Activated T-cell treated with anti-CD3 and anti-CD28 coated beads, Interleukin-2, amount 50 U/mL, for 72 hours (primary cell): ENCODE measurements at places on chromosomes 2 and 18. TPM values are rescaled to one million over a fixed set of nuclear protein-coding genes. Genes with fewer than 3 reads are reported as not detected.

Gene LAMA3
- not detected for total RNA-seq

DNA sequence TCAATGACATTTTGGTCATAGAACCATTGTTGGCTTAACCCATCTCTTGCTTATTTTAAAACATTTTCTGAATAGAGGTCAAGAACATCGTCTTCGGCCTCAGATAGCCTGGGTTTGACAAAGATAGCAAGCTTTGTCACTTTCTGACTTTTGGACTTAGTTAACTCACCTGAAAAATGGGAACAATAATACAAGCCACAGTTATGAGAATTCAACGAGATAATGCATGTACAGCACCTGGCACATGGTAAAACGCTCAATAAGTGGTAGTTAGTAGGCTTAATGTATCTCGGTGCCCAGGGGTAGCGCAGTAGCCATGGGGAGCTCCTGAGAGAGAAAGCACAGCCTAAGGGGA, 446 bp upstream of the COPS7B start:
- H3K27ac ChIP-seq: peak overlapping the region; percentile 92
- peaks cover 76% of the 10 kb centered on the region for H3K4me1 ChIP-seq
- peaks cover 16% of the 10 kb centered on the region for H3K36me3 ChIP-seq
- H3K4me3 ChIP-seq: peak overlapping the region; percentile 94
- no peak for DNase-seq

- peaks cover 12% of the 10 kb centered on the region for H3K27me3 ChIP-seq
- H3K4me1 ChIP-seq: no peaks in the 10 kb centered on the region
- no peak for DNase-seq
- H3K4me3 ChIP-seq: no peak overlapping the region
- no peak overlapping the region for H3K27ac ChIP-seq
Observed at GRCh38 chr2:114068438-114068837, 178.5 kb downstream of the ACTR3 start.

DNA sequence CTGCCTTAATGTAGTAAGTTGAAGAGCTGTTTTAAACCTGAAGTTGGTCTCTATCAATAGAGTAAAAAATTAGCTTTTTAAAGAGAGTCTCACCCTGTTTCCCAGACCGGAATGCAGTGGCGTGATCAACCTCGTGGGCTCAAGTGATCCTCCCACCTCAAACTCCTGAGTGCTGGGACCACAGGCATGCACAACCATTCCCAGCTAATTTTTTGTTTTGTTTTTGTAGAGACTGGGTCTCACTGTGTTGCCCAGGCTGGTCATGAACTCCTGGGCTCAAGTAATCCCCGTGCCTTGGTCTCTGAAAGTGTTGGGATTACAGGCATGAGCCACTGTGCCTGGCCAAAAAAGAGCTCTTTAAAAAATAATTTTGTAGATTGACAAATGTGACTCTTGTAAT, 40.3 kb downstream of the CRIM1 start:
- peaks cover 7% of the 10 kb centered on the region for H3K27me3 ChIP-seq
- no peak for DNase-seq
- no peaks in the 10 kb centered on the region for H3K4me1 ChIP-seq

Gene KYNU
- 0.35 TPM for total RNA-seq

GRCh38 chr2:109635426-109636304, 21.5 kb downstream of the SOWAHC start:
- no peak for DNase-seq
- peaks cover 8% of the 10 kb centered on the region for H3K27me3 ChIP-seq

- H3K4me1 ChIP-seq: peaks cover 39% of the 10 kb centered on the region
- H3K27me3 ChIP-seq: peaks cover 28% of the 10 kb centered on the region
- H3K27ac ChIP-seq: peak overlapping the region; percentile 83
- DNase-seq: peak; percentile 39
- H3K4me3 ChIP-seq: peak overlapping the region; percentile 76
Observed at GRCh38 chr18:35581898-35582641, 530 bp downstream of the GALNT1 start.

DNA sequence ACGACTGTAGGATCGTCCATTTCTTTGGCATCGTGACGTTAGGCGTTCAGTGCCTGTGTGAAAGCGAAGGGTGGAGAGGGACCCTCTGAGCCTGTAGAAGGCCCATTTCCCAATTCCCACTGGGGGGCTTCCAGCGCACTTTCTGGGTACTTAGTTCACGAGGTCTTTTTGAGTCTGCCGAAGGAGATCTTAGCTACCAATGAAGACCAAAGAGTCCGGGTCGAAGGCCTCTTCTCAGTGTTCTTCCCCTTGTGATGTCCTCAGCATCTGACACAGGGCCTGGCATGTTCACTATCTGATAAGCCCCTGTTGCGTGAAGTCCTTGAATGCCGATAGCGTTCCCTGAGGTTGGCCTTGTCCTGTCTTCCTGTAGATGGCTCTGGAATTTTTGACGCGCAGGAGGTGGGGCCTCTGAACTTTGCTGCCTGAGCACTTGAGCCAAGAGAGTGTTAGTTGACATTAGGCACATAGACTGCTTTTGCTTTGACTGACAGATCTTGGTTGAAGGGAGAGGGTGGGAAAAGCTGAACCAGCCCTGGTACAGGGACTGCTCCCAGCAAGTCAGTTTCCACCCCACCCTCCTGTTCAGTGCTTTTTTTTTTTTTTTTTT, 52.8 kb downstream of the LDLRAD4 start:
- peaks cover 94% of the 10 kb centered on the region for H3K4me1 ChIP-seq
- H3K27me3 ChIP-seq: no peaks in the 10 kb centered on the region
- H3K4me3 ChIP-seq: no peak overlapping the region
- H3K36me3 ChIP-seq: peaks cover 3% of the 10 kb centered on the region
- H3K27ac ChIP-seq: no peak overlapping the region

DNA sequence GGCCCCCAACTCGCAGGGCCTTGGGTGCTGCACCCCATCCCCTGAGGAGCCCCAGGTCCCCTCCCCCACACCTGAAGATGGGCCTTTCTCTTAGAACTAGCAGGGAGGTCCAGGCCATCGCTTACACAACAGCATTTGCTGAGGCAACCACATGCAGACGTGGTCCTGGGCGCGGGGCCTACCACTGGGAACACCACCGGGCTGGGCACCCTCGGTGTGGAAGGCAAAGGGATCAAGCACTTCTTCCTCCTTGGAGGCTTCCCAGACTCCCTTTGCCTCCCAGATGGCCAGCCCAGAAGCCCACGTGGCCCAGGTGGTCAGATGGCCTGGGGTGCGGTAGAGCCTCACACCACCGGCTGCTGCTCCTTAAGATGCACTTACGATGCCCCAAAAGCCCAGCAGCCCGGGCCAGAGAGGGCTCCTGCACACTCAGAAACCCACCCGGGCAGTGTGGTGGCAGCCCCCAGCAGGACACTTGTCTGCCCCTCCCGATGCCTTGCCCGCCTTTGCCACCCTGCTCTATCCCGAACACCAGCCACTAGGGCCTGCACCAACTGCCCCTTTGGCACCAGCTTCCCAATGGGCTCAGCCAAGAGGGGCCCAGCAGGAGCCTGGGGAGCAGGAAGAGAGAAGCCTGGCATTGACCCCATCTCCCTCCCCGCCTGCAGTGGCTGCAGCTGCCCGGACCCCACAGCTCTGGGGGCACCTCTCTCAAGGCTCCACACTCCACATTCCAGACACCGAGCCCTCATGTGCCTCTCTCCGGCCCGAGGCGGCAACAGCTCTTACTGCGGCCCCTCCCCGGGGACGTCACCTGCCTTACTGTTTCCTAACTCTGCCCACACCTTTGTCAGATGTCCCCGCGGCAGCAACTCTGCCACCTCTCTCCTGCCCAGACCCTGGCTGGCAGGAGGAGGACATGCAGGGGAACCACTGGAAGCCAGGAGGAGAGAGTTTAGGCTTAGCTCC, 13.9 kb upstream of the MLPH start:
- H3K4me1 ChIP-seq: peaks cover 20% of the 10 kb centered on the region
- H3K27ac ChIP-seq: no peak overlapping the region

DNA sequence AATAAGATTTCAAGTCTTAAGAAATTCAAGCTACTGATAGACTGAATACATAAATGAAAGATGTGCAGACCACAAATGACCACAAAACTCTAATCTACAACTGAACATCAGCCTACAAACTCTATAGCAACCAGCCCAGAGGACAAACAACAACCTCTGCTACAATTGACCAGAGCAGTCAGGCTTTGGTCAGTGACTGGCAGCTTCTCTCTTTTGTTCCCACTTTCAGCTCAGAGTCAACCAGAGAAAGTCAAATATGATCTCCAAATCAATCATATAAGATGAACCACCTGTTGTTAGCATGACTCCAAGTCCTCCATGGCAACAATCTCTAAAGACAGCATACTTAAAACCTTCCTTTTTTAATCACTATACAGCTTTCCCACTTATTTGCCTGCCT, 996.2 kb downstream of the SUCLG1 start:
- DNase-seq: no peak
- H3K36me3 ChIP-seq: no peaks in the 10 kb centered on the region
- no peak overlapping the region for H3K4me3 ChIP-seq
- no peak overlapping the region for H3K27ac ChIP-seq
- no peaks in the 10 kb centered on the region for H3K4me1 ChIP-seq

- no peaks in the 10 kb centered on the region for H3K36me3 ChIP-seq
- no peak overlapping the region for H3K4me3 ChIP-seq
- H3K27ac ChIP-seq: no peak overlapping the region
- H3K4me1 ChIP-seq: no peaks in the 10 kb centered on the region
Observed at GRCh38 chr2:128775217-128775913, 456.7 kb upstream of the HS6ST1 start.

DNA sequence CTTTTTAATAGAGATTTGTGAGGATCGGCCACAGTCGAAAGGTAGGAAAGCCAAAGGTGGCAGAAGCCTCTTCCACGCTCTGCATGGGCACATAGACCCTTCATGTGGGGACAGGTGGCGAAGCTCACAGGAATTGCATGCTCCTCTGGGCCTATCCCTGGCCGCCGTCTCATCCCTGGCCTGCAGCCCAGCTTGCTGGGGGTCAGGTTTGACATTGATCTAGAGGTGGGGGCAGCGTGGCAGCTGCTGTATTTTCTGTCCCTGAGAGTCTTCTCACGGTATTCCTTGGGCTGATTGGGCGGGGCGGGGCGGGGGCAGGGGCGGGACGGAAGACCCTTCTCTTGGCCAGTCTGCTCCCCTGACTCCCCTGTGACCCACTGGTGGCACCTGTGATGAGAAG, 48.9 kb downstream of the STK25 start:
- DNase-seq: no peak
- H3K27ac ChIP-seq: no peak overlapping the region
- no peaks in the 10 kb centered on the region for H3K36me3 ChIP-seq
- no peaks in the 10 kb centered on the region for H3K4me1 ChIP-seq

Gene HOXD1
- total RNA-seq: not detected

- no peak overlapping the region for H3K27ac ChIP-seq
- peaks cover 7% of the 10 kb centered on the region for H3K4me1 ChIP-seq
- H3K27me3 ChIP-seq: no peaks in the 10 kb centered on the region
- no peak overlapping the region for H3K4me3 ChIP-seq
- no peak for DNase-seq
Observed at GRCh38 chr2:147365622-147366021, 479.2 kb upstream of the ACVR2A start.

Gene GPR55
- total RNA-seq: 9.8 TPM

Gene SCN7A
- total RNA-seq: not detected

- H3K27me3 ChIP-seq: no peaks in the 10 kb centered on the region
- H3K4me1 ChIP-seq: no peaks in the 10 kb centered on the region
- no peak overlapping the region for H3K4me3 ChIP-seq
Observed at GRCh38 chr2:241948901-241949735, 79.6 kb downstream of the RTP5 start.

Gene FBXO41
- total RNA-seq: 19.8 TPM

DNA sequence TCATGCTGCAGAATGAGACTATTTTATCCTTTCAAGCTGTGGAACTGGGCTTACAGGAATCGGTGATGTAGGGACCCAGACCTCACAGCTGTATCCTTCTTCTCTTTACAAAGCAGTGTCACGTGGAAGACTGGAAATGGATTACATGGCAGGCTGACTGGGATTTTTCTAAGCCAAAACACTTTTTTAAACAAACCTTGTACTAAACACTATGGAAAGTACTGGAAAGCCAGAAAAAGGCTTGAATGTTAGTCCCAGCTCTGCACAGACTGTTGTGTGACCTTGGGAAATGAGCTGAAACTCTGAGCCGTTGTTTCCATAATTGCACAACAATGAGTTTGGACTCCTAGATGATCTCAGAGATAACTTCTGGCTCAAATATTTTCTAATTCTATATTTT, 7.6 kb upstream of the ADAM23 start:
- H3K27me3 ChIP-seq: peaks cover 25% of the 10 kb centered on the region
- no peaks in the 10 kb centered on the region for H3K36me3 ChIP-seq
- no peak for DNase-seq
- H3K27ac ChIP-seq: no peak overlapping the region

DNA sequence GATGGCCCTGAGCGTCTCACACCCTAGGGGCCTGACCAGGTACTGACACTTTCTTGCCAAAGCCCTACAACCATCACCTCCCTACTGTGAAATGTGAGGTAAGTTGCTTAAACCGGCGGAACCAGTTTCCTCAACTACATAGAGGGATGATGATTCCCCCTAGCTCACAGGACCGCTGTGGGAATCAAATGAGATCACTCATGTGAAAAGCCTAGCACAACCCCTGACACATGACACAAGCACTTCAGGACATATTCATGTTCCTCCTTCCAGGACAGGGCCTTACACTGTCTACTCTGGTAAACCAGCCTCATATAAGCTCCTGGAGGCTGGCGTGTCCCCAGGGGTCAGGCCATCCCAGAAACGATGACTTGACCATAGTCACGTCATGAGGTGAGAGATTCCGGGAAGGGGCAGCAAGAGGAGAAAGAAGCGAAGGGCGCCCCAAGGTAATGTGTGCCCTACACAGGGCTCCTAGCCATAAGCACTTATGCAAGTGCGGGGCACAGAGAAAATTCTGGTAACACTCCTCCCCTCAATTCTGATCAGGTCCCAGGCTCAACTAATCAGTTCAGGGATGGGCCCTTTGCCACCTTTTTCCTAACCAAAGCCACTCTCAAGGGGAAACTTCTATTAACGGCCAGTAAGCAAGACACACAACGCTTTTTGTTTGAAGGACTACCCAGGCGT, 49.5 kb downstream of the C2orf42 start:
- H3K27me3 ChIP-seq: no peaks in the 10 kb centered on the region
- peaks cover 90% of the 10 kb centered on the region for H3K4me1 ChIP-seq

Gene TP53I3
- 1.8 TPM for total RNA-seq

GRCh38 chr2:49113046-49113445, 41.3 kb downstream of the FSHR start:
- no peaks in the 10 kb centered on the region for H3K4me1 ChIP-seq
- H3K27me3 ChIP-seq: no peaks in the 10 kb centered on the region
- no peak overlapping the region for H3K4me3 ChIP-seq
- no peak overlapping the region for H3K27ac ChIP-seq
- DNase-seq: no peak

Gene PROC
- 0.42 TPM for total RNA-seq

GRCh38 chr2:168096158-168096557, 151.2 kb downstream of the STK39 start:
- H3K4me1 ChIP-seq: peaks cover 4% of the 10 kb centered on the region
- no peaks in the 10 kb centered on the region for H3K27me3 ChIP-seq
- no peaks in the 10 kb centered on the region for H3K36me3 ChIP-seq
- H3K4me3 ChIP-seq: no peak overlapping the region
